Stimulated activated naive CD8-positive, alpha-beta T cell treated with anti-CD3 and anti-CD28 coated beads, Interleukin-15, amount 100 ng/mL, for 72 hours (primary cell): ENCODE measurements at places on chromosomes 5 and 9.

DNA sequence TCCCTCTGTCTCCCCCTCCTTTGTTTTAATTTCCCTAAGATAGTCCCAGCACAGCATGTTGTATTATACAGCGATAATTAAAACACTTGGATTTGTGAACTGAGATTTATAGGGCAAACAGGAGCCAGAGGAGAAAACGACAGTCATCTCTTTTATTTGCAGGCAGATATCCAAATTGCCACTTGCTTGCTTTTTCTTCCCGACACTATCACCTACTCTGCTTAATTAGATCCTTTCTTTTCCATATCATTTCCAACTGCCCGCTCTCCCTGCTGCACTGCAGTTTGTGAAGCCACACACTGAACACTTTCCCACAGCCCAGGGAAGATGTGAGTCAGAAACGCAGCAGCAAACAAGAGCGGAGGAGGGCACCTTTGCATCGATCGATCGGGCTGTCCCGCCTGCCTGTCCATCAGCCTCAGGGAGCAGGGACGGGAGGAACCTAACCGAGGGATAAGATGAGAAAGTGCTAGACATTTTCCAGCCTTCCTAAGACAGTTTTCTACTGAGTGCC is 35.8 kb upstream of the SPRY4 start:
- no peak for DNase-seq

- no peak for DNase-seq
Measured at GRCh38 chr9:101434998-101435397, 576 bp downstream of the ALDOB start.

DNA sequence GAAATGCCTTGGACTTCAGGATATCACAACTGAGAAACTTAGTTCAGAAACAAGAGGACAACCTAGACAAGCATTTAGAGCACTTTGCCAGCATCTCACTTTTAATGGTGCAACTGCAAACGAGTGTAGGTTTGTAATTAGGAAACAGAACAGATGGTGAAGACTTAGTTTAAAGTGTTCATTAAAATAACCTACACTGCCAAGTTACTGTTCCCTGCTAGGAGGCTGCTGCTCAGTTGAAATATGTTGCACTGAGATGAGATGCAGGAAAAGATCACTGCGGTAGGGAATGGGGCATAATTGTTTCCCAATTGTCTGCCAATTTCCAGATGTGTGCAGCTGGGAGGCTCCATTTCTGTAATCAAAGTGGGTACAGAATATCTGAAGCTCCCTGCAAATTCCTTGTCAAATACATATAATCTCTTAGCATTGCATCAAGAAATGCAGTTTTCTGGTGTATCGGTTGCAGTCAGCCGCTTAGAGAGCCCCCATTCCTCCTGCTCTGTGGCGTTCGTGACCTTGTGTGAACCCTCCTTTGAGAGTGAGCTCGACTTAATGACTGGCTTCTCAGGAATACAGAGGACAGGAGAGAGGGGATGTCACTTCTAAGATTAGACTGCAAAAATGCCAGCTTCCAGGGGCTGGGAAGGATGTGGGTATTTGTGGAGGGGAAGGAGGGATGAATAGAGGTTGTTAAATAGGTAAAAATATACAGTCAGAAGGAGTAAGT is 448.9 kb downstream of the MED10 start:
- DNase-seq = no peak

- DNase-seq = no peak
Measured at GRCh38 chr5:126234563-126235195, 188.5 kb upstream of the GRAMD2B start.

- peak; percentile 37 for DNase-seq
Measured at GRCh38 chr9:131799177-131799823, 59.4 kb upstream of the RAPGEF1 start.

- DNase-seq = peak; percentile 30
Measured at GRCh38 chr5:39164016-39164415, 55.3 kb downstream of the FYB1 start.

DNA sequence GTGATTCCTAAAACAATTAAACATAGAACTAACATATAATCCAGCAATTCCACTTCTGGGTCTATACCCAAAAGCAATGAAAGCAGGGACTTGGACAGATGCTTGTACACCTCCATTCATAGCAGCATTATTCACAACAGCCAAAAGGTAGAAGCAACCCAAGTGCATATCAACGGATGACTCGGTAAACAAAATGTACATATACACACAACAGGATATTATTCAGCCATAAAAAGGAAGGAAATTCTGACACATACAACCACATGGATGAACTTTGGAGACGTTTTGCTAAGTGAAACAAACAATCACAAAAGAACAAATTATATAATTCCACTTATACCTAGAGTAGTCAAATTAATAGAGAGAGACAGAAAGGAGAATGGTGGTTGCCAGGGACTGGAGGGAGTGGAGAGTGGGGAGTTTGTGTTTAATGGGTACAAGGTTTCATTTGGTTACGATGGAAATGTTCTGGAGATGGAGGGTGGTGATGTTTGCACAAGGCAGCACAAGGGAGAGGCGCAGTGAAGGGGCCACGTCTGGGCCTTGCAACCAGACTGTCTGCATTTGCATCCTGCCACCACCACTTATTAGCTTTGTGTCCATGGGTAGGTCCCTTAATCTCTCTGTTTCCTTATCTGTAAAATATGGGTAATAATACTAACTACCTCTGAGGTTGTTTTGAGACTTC is 36.3 kb upstream of the RLN1 start:
- DNase-seq = no peak

- no peak for DNase-seq
Measured at GRCh38 chr9:114278881-114279570, 43.9 kb upstream of the ORM1 start.

DNA sequence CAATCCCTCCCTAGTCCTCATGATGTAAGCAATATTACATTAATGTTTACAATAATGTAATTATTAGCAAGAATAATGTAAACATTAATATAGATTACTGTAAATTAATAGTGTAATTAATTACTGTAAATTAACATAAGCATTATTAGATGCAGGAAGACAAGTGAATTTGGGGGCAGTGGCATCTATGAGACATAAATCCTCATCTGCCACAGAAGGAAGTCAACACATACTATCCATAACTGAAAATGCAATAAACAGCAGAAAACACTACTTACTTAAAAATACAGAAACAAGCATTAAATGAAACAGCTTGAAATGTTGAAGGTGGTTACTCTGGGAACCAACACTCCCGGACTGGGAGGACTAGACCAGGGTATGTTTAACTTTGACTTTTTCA is 685 bp upstream of the NIPSNAP3A start:
- DNase-seq = no peak

- DNase-seq = no peak
Measured at GRCh38 chr9:105449081-105449480, 1.2 kb downstream of the FSD1L start.

- DNase-seq = no peak
Measured at GRCh38 chr9:35891646-35892045, 14.4 kb upstream of the HRCT1 start.

- no peak for DNase-seq
Measured at GRCh38 chr5:169022718-169023117, 278.2 kb downstream of the SLIT3 start.

DNA sequence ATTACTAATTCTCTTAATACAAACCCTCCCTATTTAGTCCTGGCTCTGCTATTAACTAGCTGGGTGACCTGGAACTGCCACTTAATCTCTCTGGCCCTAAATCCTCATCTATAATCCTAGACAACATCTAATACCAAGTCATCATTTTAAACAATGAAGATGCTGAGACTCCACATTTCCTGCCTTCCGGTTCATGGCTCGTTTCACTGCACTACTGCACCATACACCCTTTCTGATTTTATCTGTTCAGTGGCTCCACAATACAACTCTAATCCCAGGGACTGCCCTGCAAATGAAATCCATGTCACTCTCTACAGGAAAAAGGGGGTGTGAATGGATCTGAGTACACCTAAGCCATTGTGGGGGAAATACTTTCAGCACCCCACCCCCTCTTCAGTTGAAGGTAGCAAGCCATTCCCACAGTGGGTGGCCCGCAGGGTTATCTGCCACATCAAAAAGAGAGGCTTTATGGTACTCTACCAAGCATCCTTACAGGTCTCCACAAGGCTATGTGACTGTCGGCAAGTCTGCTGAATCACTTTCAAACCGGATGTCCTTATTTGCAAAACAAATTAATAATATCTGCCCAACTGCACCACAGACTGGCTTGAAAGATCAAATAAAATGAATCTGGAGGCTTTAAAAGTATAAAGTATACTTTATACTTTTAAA is 89.5 kb downstream of the EPB41L4A start:
- peak; percentile 4 for DNase-seq

DNA sequence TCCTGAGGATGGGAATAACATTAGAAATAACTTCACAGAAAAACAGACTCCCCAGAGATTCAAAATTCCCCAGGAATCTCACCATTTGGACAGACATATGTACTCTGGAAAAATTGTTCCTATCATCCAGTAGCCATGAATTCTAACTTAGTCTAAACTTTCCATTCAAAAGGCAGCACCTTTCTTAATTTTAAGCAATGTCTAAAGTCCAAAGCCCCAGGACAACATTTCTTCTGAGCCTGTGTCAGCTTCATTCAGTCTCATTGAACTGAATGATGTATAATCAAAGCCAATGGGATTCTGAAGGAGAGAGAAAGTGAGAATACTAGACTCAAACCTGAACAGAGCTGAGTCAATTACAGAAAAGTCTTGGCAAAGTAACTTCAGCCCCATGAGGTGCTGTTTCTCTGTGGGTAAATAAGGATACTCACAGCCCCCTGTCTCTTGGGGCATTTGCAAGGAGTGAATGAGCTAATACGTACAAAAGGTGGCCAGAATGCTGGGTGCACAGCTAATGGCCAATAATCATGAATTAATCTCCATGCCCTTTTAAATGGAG is 140.6 kb downstream of the SEMA5A start:
- no peak for DNase-seq

GRCh38 chr9:106069241-106069640 is 374.9 kb downstream of the TMEM38B start:
- DNase-seq = no peak

DNA sequence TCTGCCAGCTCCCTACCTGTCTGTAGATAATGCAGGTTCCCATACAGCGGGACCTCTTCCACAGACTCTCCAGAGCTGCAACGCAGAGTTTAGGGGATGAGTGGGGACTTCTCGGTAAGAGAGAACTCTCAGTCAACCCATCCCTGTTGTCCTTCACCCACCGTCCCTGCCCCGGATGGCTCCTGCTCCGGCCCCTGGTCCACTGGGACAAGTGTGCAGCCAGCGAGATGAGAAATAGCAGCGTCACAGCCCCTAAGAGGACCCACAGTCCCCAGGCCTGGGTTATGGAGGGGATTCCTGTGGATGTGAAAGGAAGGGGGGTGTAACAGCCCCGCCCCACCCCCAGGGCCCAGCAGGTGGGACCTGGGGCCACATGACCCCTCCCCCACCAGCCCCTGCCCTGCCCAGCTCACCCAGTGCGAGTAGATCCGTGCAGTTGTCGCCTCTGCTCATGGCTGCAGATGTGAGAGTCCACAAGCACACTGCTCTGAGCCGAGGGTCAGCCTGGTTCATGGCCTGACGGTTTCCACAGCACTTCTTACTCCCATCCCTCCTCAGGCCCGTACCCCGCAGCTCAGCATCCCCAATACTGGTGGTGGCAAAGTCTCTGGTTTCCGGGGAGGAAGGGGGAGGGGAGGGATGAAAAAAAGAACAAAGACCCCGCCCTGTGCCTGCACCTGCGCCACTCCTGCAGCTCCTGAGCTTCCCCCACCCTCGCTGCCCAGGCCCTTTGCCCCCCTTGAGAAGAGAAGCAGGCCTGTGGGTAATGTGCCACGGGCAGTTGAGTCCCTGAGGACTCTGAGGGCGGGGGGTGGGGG is at the start of gene SIT1:
Gene SIT1, minus strand, starts transcription at position 591 of the 818 bp plus-strand sequence. Its CDS starts 78 bp downstream, at position 513.
- DNase-seq = no peak

- DNase-seq = no peak
Measured at GRCh38 chr9:127197861-127198430, 66.6 kb upstream of the GARNL3 start.

GRCh38 chr5:5617024-5617423 is 194.5 kb downstream of the ICE1 start:
- DNase-seq = no peak

- no peak for DNase-seq
Measured at GRCh38 chr9:14399756-14400657, 86.1 kb upstream of the NFIB start.

GRCh38 chr9:129458155-129458661 is 162.7 kb downstream of the C9orf50 start:
- peak; percentile 50 for DNase-seq

- no peak for DNase-seq
Measured at GRCh38 chr9:116816484-116816883, 129.4 kb downstream of the TRIM32 start.

- DNase-seq = no peak
Measured at GRCh38 chr9:16039218-16039987, 486.6 kb downstream of the CCDC171 start.

- DNase-seq = no peak
Measured at GRCh38 chr9:113521693-113522255, 58.2 kb downstream of the RGS3 start.

GRCh38 chr5:142748568-142749249 is 21.5 kb upstream of the ARHGAP26 start:
- DNase-seq = peak; percentile 54

GRCh38 chr9:36974731-36975130 is 59.3 kb downstream of the PAX5 start:
- no peak for DNase-seq

DNA sequence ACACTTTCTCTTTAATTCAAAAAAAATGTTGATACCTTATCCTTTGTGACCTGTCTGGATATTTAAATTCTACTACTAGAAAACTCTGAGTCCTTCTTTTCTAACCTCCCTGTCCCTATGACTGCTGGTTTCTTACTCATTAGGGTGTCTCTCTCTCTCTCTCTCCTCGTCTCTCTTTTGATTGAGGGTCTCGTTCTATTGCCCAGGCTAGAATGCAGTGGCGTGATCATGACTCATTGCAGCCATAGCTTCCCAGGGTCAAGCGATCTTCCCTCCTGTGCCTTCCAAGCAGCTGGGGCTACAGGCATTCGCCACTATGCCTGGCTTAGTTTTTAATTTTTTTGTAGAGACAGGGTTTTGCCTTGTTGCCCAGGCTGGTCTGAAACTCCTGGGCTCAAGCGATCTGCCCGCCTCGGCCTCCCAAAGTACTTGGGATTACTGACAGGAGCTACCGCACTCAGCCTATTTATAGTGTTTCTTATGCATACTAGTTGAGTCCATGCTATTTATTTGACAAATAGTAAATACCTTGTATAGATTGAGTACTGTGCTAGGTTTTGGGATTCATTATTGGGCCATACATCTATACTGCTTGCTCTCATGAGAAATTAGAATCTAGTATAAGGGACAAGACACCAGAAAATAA is 61.9 kb downstream of the NSD1 start:
- no peak for DNase-seq

DNA sequence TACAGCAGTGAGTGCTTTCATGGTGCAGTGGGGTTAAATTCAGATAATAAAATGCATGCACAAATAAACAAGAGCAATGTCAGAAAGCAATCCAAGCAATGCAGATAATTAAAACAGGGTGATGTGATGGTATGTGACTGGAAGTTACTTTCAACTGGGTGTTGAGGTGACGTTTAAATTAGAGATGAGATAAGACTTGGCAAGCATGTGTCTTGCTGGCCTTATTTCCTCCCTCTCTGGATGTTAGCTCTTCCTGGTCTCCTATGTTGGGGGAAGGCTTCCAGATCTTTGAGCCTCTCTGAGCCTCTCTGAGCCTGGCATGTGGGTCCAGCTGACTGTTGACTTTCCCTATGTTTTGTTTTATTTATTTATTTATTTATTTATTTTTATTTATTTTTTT is 54.4 kb downstream of the DOCK2 start:
- no peak for DNase-seq
